Stimulated activated CD4-positive, alpha-beta T cell treated with anti-CD3 and anti-CD28 coated beads, Interleukin-4, amount 100 ng/mL, for 4 hours (primary cell): ENCODE measurements at places on chromosomes 5 and 9.

DNA sequence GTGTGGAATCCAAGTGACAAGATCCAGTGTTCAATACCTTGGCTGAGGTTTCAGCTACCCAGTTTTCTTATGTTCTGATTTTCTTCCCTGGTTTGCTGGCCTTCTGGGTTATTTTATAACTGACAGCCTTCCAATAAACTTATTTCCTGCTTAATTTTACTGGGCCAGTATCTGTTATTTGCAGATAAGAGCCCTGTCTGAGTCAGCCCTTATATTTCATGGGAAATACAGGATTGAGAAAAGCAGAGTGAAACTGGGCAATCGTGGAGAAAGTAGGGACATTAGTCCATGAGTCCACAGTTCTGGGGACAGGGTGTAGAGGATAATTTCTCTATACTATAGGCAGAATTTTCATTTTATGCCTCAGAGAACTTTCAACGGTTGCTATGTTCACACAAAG is 32.3 kb downstream of the TMEM167A start:
- no peak for DNase-seq

GRCh38 chr9:76576344-76576743 is 117.4 kb downstream of the GCNT1 start:
- DNase-seq: peak; percentile 37

- no peak for DNase-seq
These were observed 236.2 kb upstream of the RASEF start for GRCh38 chr9:83299094-83299493.

GRCh38 chr5:137136991-137137632 is 362.0 kb downstream of the SPOCK1 start:
- no peak for DNase-seq

GRCh38 chr5:15321776-15322175 is 178.2 kb upstream of the FBXL7 start:
- DNase-seq: no peak

GRCh38 chr9:128694344-128694743 is 5.3 kb downstream of the SET start:
- no peak for DNase-seq

- no peak for DNase-seq
These were observed 129.9 kb downstream of the BAAT start for GRCh38 chr9:101254733-101255433.

DNA sequence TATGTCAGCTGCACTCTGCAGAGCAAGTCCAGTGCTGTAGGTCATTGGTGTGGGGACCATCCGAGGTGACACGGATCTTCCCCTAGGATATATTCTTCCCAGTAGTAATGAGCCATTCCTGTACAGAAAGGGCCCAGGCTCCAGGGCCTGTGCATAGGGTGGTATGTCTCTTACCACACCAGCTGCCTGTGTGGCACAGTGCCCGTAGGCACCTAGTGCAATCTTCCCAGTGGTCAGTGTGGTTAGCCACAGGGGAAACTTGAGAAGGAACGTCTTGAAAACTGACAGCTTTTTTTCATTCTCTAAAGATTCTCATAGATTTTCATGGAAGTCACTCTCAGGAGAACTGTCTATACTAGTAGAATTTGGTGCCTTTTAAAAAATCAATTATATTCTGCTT is 39.8 kb downstream of the CYSTM1 start:
- no peak for DNase-seq

DNA sequence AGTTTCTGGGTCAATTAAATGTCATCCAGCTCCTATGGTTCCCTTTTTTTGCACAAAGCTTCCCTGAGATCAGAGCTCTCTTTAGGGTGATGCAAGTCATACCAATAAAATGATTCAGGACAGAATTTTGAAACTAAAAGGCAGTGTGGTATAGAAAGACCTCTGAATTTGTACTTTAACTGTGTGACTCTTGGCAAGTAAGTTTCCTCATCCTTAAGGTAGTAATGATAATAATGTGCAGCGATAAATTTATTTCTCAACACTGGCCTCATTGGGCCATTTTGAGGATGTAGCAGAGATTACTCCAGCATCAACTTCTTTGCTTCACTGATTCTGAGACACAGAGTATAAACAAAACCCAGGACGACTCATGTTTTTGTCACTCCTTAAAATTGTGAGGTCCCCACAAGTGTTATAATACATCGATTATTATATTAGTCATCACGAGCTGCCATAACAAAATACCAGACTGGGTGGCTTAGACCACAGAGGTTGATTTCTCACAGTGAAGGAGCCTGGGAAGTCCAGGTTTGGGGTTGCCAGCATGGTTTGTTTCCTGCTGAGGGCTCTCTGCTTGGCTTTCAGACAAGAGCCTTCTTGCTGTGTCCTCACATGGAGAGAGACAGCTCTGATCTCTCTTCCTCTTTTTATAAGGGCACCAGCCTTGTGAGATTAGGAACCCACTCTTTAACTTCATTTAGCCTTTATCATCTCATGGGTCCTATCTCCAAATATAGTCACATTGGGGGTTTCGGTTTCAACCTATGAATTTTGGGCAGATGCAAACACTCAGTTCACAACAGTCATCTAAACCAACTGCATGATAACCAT is 293.0 kb downstream of the ZNF608 start:
- no peak for DNase-seq

DNA sequence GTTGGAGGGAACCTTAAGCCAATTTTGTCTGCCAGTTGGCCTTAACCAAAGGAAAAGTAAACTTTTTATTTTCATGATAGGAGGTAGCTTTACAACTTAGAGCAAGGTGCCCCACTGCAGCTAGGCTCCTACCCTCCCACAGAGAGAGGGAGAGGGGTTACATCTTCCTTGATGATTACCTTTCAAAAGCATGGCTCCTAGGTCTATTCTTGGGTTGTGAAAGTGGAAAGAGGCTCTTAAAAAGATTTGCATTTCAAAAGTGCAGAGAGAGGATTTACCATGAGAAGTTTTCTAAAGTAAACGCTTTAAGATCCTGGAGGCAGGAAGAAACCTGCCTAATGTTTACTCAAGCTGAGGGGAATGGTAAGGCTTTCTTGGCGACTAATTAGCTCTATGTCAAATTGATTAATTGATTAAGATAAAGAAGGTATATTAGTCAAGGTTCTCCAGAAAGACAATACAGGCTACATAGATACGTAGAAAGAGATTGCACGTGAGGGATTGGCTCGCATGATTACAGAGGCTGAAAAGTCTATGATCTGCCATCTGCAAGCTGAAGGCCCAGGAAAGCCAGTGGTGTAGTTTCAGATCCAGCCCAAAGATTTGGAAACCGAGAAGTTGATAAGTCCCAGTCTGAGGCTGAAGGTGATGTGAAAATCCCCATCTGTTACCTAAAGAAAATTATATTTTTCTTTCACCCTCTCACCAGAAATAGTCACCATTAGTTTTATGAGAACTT is 333.8 kb upstream of the CTNND2 start:
- no peak for DNase-seq

DNA sequence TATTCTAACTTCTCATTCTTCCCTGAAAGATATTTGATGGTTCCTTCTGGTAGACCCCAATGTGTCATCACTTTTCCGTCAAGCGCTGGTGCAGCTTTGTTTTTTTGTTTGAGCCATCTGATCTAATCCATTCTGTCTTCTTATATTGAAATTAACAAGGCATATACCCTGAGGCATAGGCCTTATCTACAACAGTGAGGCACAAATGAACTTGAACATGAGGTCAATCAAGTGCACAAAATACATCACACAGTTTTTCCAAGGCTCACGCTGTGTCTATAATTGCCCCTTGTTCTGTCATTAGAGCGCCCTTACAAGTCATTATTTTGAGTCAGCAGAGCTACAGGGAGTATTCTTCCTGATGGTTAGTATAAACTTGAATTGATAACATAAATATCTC is 406.6 kb downstream of the MAT2B start:
- DNase-seq: no peak

- DNase-seq: no peak
These were observed 62.9 kb downstream of the MLLT3 start for GRCh38 chr9:20559231-20559890.

DNA sequence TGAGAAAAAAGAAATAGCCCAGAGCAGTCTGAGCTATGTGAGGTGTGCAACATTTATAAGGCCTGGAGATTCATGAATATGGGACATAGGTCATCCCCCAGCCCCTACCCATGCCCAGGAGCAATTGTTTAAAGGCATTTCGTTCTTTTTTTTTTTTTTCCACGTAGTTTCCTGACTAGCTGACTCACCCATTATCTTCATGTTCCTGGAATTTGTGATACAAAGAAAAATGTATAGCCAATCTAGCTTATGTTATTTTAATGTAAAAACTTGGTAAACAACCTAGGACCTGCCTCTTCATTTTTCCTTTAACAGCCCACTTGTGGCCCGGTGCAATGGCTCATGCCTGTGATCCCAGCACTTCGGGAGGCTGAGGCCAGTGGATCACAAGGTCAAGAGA is 81.3 kb downstream of the OSTF1 start:
- DNase-seq: no peak

DNA sequence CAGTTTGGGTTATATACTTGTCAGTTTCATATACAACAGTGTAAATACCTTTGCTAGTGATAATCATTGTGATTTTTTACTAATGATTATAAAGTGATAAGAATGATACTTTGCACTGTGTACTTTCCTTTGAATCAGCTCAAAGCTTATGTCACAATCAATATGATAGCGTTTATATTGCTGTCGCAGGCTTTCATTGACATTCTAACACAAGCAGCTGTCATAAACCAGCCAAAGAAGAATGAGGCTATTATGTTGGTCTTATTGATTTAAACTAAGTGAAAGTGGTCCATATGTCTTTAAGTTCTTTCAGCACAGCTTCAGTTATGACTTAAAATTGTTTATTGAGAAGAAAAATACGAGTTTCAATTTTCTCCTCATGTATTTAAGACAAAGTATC is 272.7 kb upstream of the RGMB start:
- DNase-seq: no peak

DNA sequence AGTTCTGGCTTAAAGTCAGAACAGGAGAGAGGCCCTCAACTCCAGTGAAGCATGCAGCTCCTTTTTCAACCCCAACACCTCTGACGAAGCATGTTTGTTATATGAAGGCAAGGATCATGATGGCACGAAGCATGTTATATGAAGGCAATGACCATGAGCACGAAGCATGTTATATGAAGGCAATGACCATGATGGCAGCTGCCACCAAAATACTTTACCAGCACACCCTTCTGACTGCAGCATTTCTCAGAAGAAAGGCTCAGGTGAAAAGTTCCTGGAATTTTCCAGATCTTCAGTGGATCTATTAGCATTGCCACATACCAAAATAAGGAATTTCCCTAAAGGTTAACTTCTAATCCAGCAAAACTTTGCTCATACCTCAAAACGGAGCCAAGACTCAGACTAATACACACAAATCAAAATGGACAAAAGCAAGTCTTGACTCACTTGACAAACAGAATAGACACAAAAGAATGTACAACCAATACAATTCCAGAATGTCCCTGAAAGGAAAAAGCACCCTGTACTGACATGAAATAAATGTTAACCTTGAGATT is 217.4 kb downstream of the FANCC start:
- DNase-seq: no peak

DNA sequence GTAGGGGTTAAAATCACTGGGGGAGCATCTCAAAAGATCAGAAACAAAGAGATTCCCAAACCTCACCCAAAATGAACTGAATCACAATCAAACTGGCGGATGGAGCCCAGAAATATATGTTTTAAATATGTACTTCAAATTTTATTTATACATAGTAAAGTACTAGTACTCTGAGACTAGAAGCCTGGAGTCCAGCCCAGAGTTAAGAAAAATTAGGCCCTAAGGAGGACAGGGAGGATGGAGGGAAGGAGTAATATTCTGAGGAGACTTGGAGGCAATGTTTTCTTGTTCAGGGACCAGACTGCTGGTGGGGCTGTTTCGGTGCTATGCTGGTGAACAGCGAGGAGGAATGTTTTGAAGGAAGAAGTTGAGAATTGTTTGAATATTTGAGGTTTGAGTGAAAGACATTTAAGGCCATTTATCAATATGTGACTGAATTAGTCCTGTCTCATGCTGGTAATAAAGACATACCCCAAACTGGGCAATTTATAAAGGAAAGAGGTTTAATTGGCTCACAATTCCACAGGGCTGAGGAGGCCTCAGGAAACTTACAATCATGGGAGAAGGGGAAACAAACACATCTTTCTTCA is 552.4 kb upstream of the DAB2 start:
- no peak for DNase-seq

- DNase-seq: no peak
These were observed 746 bp downstream of the STRBP start for GRCh38 chr9:123267481-123268198.

GRCh38 chr5:111486055-111486454 is 26.3 kb downstream of the STARD4 start:
- DNase-seq: no peak

GRCh38 chr5:135079099-135079681 is 45.2 kb upstream of the PITX1 start:
- no peak for DNase-seq

- DNase-seq: no peak
These were observed 152.8 kb upstream of the TAS2R1 start for GRCh38 chr5:9782826-9783560.

GRCh38 chr9:38342096-38342495 is 50.4 kb upstream of the ALDH1B1 start:
- no peak for DNase-seq

- DNase-seq: no peak
These were observed 91.4 kb upstream of the RAI14 start for GRCh38 chr5:34564710-34565235.

DNA sequence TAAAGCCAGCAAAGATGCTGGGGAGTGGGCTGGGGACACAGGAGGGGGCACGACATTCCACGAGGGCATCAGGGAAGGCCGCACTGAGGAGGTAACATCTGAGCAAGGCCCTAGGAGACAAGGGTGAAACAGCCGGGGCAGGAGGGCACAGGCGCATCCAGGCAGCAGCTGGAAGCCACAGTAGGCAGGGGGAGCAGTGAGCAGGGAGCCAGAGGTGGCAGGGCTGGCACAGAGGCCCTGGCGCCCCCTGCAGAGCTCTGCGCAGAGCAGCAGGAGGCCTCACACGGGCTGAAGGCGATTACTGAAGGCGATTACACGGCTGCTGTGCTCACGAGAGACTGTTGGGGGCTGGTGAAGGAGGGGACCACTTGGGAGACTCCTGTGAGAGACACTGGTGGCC is 15.4 kb downstream of the LMAN2 start:
- no peak for DNase-seq

DNA sequence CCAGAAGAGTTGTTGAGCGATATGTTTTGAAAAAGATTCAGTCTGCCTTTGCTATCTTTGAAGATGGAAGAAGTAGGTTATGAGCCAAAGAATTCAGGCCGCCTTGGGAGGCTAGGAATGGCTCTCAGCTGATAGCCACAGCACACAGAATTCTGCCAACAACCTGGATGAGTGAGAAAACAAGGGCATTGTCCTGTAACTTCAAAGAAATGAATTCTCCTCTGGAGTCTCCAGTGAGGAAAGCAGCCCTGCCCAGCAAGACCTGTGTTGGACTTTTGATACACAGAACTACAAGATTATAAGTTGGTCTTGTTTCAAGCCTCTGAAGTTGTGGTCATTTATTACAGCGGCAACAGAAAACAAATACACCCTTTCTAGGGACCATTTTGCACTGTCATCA is 509.9 kb upstream of the ZNF608 start:
- DNase-seq: no peak

GRCh38 chr5:168530621-168531150 is 1.6 kb downstream of the FBLL1 start:
- no peak for DNase-seq

GRCh38 chr9:98993570-98993945 is 49.9 kb downstream of the COL15A1 start:
- DNase-seq: peak; percentile 12

GRCh38 chr9:132141344-132141947 is 20.4 kb upstream of the NTNG2 start:
- DNase-seq: no peak
